ENCODE measurements at places on chromosomes 3 and 15. TPM values are rescaled to one million over a fixed set of nuclear protein-coding genes. Genes with fewer than 3 reads are reported as not detected.

Gene IRAK2
- 4.0 TPM for total RNA-seq

Gene FAM43A
- total RNA-seq, result 14.7 TPM

- no peaks in the 10 kb centered on the region for H3K36me3 ChIP-seq
- H3K4me1 ChIP-seq, result peaks cover 29% of the 10 kb centered on the region
- H3K27ac ChIP-seq, result no peak overlapping the region
- H3K4me3 ChIP-seq, result no peak overlapping the region
Observed at GRCh38 chr3:159841766-159842165, 146.9 kb upstream of the IL12A start.

DNA sequence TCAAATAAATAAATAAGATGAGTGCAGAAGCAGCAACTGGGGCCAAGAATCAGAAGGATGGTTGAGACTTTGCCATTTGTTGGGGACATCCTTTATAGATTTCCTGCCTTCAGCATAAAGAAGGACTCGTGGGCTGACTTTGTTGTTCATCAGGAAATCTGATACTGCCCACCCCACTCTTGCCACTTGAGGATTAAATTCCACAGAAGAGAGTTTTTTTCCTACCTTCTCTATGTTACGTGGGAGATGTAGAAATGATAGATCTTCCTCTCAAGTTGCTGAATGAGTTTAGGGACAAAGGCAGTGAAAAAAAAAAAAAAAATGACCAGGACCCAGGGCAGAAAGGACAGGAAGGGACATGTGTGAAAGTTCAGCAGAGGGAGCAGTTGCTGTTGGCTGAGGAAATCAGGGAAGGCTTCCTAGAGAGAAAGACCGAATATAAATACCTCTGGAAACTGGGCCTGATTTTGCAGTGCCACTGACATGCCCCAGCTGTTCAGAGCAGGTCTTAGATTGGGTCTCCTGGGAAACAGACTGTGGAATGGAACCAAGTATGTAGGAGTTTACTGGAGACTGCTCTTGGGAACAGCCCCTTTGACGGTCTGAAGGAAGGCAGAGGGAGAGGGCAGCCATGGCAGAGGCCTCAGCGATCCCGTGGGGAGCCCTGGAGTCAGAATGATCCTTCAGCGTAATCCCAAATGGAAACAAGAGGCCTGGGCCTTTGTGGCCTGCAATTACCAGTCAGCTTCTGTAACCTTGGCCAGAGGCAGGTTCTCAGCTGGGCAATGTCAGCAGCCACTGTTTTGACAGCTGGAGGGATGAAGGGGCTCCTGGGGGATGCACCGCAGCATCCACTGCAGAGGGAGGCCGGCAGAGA lies 50.9 kb downstream of the C3orf20 start:
- peaks cover 6% of the 10 kb centered on the region for H3K4me1 ChIP-seq
- no peak overlapping the region for H3K27ac ChIP-seq
- H3K4me3 ChIP-seq, result no peak overlapping the region
- DNase-seq, result no peak

Gene TRH
- total RNA-seq, result under 0.01 TPM

Gene MST1R
- 0.72 TPM for total RNA-seq

DNA sequence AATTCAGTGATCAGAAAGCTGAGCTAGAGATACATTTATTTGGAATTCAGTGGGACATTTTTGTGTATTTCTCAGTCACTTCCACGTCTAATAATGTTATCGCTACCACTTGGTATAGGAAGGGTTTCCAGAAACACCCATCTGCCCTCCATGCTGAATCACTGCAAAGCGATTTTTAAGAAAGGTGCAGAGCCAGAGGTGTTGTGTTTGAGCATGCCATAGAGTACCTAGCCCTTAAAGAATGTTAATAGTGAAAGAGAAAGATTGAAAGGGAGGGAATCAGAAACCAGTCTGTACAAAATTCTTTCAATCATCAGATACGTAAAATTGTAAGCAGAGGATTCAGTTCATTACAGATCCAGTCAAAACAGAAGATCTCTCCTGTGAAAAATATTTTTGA lies 80.1 kb upstream of the ARL6 start:
- H3K4me3 ChIP-seq, result no peak overlapping the region
- no peak for DNase-seq
- no peak overlapping the region for H3K27ac ChIP-seq
- no peaks in the 10 kb centered on the region for H3K4me1 ChIP-seq
- no peaks in the 10 kb centered on the region for H3K27me3 ChIP-seq

GRCh38 chr3:172856795-172857742 lies 106.5 kb downstream of the ECT2 start:
- H3K27me3 ChIP-seq, result peaks cover 3% of the 10 kb centered on the region
- DNase-seq, result no peak
- H3K27ac ChIP-seq, result no peak overlapping the region
- H3K4me3 ChIP-seq, result no peak overlapping the region
- no peaks in the 10 kb centered on the region for H3K36me3 ChIP-seq

GRCh38 chr3:192826214-192827006 lies 91.2 kb downstream of the MB21D2 start:
- no peak for DNase-seq
- no peaks in the 10 kb centered on the region for H3K36me3 ChIP-seq
- no peak overlapping the region for H3K4me3 ChIP-seq
- H3K4me1 ChIP-seq, result peaks cover 23% of the 10 kb centered on the region
- H3K27me3 ChIP-seq, result no peaks in the 10 kb centered on the region
- no peak overlapping the region for H3K27ac ChIP-seq

All from osteoblast (primary cell).